Progenitor cell of endocrine pancreas (in vitro differentiated cells): ENCODE measurements at places on chromosomes 2 and 18. TPM values are rescaled to one million over a fixed set of nuclear protein-coding genes. Genes with fewer than 3 reads are reported as not detected.

COL4A3 gene
- total RNA-seq: 0.09 and 0.34 TPM in 2 replicates

POTEJ gene
- total RNA-seq: 0.19 and 0.24 TPM in 2 replicates

SPR gene
- total RNA-seq: 24.2 and 25.5 TPM in 2 replicates

NAB1 gene
- total RNA-seq: 57.1 and 64.1 TPM in 2 replicates

CROCC2 gene
- 0.36 and 0.40 TPM in 2 replicates for total RNA-seq

TUBB8B gene
- 0.64 and 0.93 TPM in 2 replicates for total RNA-seq
